ENCODE measurements at places on chromosomes 16 and 17.

DNA sequence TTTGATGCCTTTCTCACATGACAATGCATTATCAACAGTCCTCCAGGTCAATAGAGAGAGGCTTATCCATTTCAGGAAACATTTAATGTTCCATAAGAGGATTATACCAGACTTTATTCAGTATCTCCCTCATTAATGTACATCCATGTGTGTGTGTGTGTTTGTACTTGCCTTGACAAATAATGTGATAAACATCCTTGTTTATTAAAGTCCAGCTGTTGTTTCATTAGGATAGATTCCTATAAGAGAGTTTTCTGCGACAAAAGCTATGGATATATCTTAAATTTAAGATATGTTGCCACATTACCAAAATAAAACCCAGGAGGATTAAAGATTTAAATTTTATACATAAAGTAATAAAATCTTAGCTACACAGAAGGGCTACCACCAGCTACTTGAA is 492.6 kb downstream of the TOX3 start:
- no peak for DNase-seq

GRCh38 chr17:76658242-76658662 is 14.7 kb upstream of the ST6GALNAC1 start:
- no peak for DNase-seq

GRCh38 chr17:36937959-36938565 is 787 bp downstream of the LHX1 start:
- no peak for DNase-seq

DNA sequence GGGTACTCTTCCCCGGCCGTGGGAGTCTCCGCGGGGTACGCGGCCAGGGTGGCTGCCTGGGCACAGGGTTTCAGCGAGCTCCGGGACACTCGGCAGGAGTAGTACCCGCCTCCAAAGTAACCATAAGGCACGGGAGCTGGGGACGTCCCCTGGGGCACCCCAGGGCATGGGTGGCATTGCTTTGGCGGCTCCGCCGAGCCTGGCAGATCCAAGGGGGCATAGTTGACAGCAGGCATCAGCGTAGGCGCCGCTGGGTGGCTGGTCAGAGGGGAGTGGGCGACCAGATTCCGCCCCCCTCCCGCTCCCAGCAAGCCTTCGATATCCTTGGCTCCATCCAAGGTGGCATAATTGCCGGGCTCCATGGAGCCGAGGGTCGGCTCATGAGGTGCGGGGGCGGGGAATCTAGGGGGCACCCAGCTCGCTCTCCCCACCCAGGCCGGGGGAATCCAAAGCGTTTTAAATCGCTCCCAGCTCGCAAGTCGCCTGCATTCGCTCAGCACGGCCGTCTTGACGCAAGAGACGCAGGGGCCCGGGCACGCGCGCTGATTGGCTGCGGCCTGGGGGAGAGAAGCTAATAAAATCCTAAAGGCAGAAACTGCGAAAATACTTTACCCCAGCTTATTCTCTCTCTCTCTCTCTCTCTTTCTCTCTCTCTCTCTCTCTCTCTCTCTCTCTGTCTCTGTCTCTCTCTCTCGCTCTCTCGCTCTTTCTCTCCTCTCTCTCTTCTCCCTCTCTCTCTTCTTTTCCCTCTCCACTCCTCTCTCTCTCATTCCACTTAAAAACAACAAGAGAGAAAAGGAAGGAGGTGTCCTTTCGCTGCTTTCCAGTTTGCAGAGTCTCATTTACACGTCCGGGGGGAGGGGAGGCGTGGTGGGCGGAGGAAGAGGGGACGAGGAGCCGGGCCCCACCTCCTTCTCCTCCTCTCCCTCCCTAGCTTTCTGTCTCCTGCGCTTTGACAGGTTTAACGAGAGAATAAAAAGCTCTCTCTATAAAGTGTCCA is at the start of gene HOXB13:
Gene HOXB13 (minus strand): TSS at position 519 of the 1,000 bp plus-strand sequence. CDS start 157 bp downstream, at position 362.
- DNase-seq, result peak; percentile 49

All from muscle of leg (tissue), 16 donors.